Hematopoietic multipotent progenitor cell treated with erythropoietin and hydrocortisone succinate and interleukin-3 and kit ligand, for 6 days (in vitro differentiated cells): ENCODE measurements at places on chromosomes 16 and 17.

DNA sequence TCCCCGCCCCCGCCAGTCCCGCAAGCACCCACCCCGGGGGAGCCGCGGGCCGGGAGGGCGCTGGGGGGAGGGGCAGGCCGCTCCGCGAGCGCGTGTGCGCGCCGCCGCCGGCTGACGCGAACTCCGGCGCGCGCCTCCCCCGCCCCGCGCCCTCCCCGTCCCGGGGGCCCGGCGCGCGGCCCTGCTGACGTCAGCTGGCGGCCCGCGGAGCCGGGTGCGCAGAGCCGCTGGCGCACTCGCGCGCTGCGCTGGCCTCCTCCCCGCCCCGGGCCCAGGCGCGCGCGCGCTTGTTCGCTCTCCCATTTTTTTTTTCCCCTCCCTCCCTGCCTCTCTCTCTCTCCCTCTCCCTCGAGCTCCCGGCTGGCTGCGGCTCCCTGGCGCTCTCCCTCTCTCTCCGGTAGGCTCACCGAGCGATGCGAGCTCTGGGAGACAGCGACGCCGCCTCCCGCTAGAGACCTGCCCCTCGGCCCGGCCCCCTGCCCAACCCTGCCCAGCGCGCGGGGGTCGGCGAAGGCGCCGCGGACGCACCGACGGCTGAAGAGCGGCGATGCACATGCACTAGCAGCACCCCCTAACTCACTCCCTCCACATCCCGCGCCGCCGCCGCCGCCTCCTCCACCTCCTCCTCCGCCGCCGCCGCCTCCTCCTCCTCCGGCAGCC is at the start of gene GNAO1:
Gene GNAO1 (plus strand): TSS at position 334 of the 660 bp plus-strand sequence. CDS start 747 bp downstream, outside the sequence.
- peak; percentile 52 for DNase-seq

DNA sequence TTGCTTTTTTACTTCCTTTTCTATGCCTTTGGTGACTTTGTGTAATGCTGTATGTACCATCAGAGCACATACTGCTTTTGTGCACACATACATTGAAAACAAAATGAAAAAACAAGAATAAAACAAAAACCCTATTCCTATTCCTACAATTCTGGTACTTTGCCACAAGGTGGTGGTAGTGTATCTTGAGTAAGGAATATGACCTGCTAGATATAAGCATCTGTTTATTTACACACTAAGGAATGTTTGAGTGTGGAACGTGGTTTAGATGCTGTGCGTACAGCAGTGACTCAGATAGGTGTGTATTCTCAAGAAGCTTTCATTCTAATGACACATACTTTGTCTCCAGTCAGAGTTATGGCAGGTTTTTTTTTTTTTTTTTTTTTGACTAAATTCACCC is 606.2 kb downstream of the WWOX start:
- peak; percentile 56 for DNase-seq

- peak; percentile 2 for DNase-seq
Observed at GRCh38 chr17:65433592-65433991, 127.9 kb downstream of the AXIN2 start.

DNA sequence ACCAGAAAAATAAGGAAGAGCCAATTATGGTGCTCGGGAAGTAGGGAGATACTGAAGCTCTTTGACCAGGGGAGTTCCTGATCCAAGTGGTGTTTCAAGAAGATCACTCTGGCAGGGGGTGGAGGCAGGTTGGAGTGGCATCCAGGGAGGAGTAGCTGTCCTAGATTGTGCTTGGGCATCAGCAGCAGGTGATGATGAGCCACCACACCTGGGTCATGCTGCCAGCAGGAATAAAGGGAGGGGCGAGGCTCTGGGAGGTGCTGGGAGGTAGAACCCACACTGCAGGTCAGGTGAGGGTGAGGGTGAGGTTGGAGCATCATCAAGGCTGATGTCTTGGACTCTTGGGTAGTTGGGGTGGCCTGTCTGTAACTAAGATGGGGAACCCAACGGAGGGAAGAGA is 35.4 kb upstream of the ADGRG1 start:
- DNase-seq = no peak

- no peak for DNase-seq
Observed at GRCh38 chr16:68355447-68356248, 44.8 kb downstream of the PRMT7 start.

DNA sequence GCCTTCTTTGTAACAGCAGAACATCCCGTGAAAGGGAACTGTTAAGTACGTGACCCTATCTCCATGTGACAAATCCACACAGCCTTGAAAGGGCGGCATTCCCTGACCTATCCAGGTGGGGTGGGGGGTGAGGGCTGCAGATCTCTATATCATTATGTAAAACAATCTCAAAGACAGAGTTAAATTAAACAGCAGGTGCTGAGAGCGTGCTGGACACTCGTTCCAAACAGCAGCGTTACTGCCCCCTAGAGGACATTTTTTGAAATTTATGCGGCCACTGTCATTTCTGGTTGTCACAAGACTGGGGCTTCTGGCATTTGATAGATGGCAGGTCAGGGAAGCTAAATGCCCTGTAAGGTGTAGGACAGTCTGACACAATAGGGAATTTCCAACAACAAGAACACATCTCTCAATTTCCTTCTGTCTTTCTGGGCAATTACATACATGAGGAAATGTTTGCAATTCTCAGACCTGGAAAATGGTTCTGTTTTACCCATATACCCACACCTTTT is 6.7 kb upstream of the SLC25A39 start:
- peak; percentile 92 for DNase-seq

GRCh38 chr16:49921791-49922456 is 66.0 kb upstream of the ZNF423 start:
- DNase-seq = peak; percentile 67

- no peak for DNase-seq
Observed at GRCh38 chr16:87487361-87487924, 5.4 kb downstream of the ZCCHC14 start.

- DNase-seq = no peak
Observed at GRCh38 chr17:17605729-17606088, 14.2 kb upstream of the PEMT start.

DNA sequence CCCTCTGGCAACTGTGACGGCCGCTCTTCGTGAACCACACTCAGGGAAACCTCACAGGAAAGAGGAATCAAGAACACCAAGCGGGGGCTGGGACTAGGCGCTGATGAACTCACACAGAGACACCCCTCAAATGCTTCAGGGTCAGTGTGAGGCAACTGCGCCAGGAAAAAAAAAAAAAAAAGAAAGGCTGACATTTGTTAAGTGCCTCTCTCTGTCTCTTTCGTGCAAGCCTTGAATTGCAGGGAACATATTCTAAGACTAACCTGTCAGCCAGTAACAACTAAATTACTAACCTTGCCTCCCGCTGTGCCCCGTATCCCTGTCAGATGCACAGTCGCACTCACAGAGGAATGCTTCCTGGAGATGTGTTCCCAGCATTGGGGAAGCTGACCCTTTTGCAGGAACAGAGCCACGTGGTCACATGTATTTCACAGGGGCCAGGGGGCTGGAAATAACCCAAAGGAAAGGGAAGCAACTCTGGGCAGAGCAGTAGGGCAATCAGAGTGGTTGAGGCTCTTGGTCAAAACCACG is 247.8 kb downstream of the XYLT1 start:
- DNase-seq = peak; percentile 25

GRCh38 chr17:48074322-48075081 is 26.3 kb downstream of the NFE2L1 start:
- DNase-seq = peak; percentile 91

DNA sequence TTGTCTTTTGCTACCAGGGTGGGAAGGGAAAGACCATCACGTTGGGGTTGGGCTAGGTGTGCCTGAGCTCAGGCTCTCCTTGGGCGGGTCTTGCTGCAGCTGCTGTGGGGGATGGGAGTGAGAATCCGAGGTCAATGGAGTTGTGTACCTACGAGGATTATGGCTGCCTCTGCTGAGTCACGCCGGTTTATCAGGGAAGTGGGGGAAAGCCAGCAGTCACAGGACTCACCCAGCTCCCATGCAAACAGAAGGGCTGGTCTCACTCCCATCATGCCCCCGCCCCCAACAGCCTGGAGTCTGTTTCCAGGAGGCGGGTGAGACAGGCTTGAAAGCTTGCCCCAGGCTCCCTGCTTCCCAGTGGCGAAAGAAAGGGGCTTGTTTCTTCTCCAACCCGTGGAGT is 1259.0 kb upstream of the GOT2 start:
- DNase-seq = no peak

GRCh38 chr16:69396187-69397061 is 10.6 kb upstream of the TERF2 start:
- peak; percentile 95 for DNase-seq

DNA sequence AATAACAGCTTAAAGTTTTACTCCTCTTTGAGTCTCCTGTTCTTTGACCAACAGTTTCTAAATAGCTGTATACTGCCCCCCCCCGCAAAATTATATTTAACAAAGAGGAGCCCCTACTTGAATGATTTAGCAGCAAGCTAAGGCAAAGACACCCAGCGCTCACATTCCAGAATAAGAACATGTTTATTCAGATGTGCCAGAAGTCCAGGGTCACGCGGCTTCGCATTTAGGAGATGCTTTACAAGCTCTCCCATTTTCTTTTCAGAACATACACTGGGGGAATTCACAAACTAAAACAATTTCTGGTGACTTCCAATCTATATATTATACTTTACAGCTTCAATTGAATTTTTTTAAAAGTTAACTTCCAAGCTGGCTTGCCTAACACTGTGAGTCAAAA is 5.3 kb downstream of the PLD6 start:
- no peak for DNase-seq

DNA sequence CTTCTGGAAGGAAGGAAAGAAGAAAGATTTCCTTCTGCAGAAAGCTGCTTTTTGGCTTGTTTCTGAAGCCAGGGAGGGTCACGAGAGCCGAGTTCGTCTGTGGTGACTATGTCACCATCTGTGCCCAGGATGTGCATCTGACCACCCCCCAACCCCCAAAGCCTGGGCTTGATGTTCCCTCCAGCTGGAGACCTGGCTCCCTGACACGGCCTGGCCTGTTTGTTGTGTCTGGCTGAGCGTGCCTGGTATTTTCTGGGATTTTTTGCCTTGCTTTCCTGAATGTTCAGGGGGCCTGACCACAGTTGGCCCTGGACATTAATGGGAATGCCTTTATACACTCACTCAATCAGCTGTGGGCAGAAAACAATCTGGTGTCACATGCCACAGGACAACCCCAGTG is 38.9 kb downstream of the LGALS9 start:
- DNase-seq = no peak

DNA sequence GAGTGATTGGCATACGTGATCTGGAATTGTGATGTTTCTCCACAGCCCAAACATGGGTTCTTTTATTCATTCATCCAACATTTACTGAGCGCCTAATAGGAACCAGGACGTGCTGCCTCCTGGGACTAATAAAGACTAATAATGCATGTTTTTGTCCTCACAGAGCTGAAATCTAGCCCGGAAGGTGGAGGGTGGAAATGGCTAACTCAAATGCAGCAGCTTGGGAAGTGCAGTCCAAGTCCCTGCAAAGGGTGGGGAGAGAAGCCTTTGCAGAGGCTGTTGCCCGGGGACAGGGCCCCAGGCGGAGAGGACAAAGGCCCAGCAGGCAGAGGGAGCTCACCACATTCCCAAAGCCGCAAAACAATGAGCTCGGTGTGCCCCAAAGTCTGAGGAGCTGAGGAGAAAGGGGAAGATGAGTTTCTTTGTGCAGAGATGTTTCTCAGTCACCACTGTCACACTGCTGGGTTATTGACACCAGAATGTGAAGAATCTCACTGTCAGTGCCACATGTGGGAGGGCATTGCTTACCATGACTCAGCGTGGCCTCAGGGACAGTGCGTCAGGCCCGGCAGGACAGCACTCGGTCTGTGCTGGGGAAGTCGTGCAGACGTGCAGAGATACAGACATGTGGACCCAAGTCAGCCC is 118.2 kb upstream of the CHMP6 start:
- peak; percentile 33 for DNase-seq

DNA sequence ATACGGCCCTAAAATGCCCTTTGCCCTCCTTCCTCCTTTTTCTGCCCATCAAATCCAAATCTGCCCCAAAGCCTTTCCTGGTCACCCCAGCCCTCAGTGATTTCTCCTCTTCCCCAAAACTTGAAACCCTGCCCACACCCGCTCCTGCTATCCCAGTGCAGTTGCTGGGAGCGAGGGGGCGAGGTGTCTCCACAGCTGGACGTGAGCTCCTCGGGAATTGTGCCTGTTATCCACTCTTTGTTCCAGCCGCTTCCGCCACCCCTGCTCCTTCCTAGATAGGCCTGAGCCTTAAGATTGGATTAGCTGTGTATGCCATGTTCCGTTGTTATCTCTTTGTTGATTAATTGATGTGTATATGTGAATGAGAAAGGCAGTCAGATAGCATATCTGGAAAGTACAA is 2.6 kb upstream of the KRT35 start:
- DNase-seq = no peak

DNA sequence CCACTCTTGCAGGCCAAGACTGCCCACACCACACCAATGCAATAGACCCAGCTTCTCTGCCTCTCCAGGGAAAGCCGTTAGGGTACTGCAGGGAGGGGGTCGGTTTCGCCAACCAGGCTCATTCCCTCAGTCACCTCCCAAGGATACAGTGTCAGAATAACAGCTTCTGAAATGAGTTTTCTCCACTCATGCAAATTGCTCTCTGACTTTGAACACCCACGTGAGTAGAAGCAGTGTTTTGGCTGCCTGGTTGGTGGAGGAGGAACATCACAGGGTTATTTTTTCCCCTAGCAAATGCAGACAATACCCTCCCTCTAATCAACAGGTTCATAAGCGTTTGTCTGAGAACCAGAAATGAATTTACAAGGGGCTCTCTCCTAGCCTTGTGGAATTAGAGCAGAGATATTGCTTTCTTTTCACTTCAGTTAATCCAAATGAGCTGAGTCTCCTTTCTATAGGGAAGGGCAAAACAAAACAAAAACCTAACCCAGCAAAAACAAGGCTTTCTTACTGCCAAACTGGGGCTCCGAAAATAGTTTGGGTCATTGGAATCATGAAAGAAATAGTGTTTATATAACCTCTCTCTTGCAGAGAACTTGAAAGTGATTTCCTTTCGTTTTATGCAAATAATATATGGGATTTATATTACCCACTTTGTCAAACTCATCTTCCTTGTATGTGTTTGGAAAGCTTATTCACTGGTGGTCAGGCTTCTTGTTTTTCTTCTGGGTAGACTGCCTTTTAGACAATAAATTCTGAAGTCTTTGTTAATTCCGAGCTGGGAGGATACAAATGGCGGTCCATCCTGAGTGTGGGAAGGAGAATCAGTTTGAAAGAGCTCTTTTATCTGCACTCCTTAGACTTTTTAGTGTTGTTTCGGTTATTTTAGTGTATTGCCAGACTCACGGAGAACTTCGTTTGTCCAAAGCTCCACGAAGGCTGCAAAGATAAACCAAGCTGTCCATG is 229.9 kb downstream of the MSI2 start:
- no peak for DNase-seq

DNA sequence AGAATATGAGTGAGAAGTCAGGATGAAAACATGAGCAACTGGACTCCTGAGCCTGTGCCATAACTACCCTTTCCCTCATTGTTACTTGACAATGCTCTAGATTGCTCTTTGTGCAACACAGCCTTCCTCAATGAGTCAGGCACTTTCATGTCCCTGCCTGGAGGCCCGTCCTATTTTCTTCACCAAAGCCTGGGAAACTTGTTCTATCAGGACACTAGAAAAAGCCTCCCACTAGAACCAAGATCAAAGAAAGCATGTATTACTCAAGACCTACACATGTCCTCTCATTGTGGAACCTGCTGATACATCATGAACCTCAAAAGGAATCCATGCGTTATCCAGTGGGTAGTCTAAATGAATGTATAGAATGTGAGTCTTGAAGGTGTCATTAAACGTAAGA is 624.5 kb downstream of the TOX3 start:
- no peak for DNase-seq

GRCh38 chr17:17757956-17758845 is 76.9 kb downstream of the RAI1 start:
- DNase-seq = peak; percentile 55

- DNase-seq = no peak
Observed at GRCh38 chr16:66942981-66943380, 7.7 kb downstream of the CES2 start.

GRCh38 chr17:41784207-41784744 is 2.2 kb downstream of the JUP start:
- DNase-seq = peak; percentile 79
